NCI-H1092 (cell line): ENCODE measurements at places on chromosomes 3 and 15.

GRCh38 chr3:20154078-20154477, 31.9 kb downstream of the SGO1 start:
- DNase-seq, result no peak

- no peak for DNase-seq
Observed at GRCh38 chr3:48038971-48039481, 22.8 kb upstream of the MAP4 start.

DNA sequence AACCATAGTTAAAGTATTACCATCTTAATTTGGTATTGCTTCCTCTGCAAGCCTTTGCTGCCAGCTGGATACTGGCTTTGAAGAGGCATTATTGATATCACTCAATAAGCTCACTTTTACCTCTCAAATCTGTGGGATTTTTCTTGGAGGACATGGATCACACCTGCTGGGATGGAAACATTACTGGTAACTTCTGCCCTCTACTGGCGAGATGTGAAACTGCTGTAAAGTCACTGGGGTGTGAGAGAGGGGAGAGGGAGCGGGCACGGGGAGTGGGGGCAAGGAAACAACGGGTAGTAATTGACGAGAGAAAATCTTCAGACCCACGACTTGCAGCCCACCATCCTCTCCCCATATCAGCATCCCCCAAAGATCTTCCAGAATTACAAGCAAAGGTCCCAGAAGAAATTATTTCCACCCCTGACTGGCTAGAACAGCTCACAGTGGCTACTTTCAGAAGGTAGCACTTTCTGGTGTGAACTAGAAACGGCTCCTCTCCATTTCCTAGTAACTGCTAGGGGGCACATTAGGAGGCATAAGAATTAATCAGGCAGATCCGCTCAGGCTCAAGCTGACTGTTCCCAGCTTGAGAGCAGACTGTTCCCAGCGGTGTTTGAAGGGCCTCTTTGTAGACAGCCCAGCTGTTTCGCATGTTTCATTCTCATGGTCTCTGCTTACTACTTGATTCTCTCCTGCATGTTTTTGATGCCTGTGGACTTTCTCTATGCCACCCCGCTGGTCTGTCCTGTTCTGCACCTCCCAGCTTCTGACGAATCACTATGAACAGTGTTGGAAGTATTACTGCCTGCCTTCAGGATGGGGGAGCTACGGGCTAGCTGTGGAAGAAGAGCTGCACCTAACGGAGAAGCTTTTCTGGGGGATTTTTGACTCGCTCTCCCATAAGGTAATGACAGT, 230.4 kb upstream of the CHRM5 start:
- DNase-seq, result peak; percentile 14

DNA sequence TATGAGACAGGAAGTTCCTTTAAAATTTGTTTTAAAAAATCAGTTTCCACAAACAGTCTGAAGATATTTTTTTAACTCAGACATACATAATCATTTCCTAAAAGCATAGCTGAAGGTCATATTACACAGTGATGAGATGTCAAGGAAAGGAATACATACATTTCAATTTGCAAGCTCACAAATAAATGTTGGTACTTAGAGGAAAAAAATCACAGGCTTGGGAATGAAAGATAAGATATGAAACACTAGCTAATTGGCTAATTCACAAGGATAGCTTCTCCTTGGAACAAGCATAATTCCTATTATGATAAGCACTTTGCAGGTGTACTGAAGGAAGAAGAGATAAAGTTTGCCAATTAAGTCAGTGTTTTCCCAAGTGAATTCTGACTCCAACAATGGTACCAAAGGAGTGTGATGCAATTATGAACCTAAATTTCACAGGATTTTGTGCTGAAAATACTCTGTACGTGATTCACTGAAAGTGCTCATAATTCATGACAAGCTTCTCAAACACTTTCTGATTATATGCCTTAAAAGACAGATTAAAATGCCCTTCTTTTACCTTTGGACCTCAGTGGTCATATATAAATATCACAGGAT, 112.4 kb downstream of the FRMD5 start:
- DNase-seq, result no peak

- DNase-seq, result no peak
Observed at GRCh38 chr3:11784971-11785377, 61.7 kb downstream of the TAMM41 start.

- no peak for DNase-seq
Observed at GRCh38 chr15:100680726-100681125, 78.3 kb downstream of the ASB7 start.

GRCh38 chr15:31338879-31339557, 12.4 kb downstream of the KLF13 start:
- DNase-seq, result peak; percentile 36

DNA sequence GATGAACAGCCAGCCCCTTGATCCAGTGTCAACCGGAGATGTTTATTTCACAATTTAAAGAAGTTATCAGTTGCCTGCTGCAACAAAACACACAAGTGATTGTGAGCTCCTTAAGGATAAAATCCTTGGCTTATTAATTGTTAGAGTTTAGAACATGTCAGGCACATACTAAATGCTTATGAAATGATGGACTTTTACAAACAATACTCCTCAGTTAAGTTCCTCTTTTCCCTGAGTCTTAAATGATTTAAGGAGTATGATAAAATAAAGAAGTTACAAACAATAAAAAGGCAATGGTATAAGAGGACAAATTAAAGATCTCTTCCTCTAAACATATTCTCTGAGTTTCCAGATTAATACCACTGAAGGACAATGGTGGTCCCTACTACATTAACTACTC, 5.7 kb downstream of the GHSR start:
- no peak for DNase-seq

DNA sequence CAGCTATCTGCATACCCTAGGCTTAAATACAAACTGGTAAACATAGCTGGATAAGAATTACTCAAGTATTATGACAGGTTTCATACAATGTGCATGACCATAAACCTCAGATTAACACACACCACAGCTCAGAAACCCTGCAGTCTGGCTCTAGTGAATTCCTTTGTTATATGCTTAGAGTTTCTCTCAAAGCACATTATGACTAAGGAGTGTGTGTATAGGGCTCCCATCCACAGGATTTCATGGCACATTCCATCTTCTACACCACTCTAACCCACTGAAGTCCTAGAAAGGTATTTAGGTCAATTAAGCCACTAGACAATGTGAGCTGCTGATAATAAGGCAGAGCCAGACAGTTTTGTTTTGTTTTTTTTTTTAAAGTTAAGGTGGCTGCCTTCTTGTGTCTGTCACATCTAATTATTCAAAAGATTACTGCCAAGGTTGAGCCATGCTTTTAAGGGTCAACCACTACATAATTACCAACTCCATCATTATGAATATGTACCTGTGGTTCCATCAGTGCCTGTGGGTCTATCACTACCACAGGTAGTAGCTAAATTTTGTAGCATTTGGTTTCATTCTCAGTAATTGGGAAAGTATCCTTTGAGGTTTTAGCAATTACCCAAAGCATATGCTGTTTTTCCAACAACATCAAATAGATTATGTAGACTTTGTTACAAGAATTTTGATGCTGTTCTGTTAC, 107.0 kb downstream of the ALCAM start:
- no peak for DNase-seq

DNA sequence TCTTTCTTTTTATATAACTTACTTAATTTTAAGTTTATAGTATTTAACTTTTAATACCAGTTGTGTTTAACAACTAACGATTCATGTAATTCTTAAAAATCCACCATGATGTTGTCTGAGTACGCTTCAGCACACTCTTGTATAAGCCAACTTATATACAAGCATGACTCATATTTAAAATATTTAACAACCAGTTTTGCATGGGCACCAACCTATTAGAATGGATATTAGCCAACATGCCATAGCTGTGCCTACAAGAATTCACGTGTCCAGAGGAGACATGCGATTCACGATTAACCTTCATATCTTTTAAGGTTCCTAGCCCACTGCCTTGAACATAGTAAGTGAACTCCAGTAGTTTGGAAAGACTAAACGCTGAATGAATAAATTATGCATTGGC, 1023.2 kb downstream of the TBL1XR1 start:
- no peak for DNase-seq

DNA sequence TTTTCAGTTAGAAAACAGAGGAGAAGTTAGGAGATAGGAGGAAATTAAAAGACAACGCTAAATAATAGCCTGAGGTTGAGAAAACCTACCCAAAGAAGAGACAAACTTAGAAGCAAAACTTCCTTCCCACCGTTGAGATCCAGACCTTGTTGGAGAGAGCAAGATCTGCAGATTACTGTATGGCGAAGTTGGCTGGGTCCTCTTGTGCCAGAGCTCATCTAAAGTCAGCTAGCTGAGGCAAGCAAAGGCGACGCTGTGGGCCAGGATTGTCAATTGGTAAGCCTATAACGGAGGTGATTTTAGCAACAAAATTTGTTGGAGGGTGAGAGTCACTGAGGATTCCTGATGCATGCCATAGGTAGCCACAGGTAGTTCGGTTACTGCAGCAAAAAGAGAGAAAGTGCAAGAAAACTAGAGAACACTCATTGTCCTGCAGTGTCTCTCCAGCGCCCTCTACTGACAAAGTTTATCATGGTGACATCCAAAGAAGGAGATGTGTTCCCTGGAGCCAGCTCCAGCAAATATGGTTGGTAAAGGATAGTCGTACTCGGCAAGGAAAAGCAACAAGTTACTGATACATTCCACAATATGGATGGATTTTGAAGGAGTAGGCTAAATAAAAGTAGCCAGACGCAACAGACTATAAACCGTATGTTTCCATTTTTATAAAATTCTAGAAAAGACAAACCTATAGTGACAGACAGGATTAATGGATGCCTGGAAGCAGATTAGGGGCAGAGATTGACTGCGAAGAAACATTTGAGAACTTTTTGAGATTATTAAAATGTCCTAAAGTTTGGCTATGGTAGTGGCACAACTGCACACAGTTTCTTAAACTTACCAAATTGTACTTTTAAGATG, 9.8 kb upstream of the OR5K4 start:
- DNase-seq, result no peak

GRCh38 chr15:28977377-28978010, 91.7 kb downstream of the APBA2 start:
- no peak for DNase-seq

- DNase-seq, result no peak
Observed at GRCh38 chr3:195177422-195178123, 93.4 kb downstream of the XXYLT1 start.

DNA sequence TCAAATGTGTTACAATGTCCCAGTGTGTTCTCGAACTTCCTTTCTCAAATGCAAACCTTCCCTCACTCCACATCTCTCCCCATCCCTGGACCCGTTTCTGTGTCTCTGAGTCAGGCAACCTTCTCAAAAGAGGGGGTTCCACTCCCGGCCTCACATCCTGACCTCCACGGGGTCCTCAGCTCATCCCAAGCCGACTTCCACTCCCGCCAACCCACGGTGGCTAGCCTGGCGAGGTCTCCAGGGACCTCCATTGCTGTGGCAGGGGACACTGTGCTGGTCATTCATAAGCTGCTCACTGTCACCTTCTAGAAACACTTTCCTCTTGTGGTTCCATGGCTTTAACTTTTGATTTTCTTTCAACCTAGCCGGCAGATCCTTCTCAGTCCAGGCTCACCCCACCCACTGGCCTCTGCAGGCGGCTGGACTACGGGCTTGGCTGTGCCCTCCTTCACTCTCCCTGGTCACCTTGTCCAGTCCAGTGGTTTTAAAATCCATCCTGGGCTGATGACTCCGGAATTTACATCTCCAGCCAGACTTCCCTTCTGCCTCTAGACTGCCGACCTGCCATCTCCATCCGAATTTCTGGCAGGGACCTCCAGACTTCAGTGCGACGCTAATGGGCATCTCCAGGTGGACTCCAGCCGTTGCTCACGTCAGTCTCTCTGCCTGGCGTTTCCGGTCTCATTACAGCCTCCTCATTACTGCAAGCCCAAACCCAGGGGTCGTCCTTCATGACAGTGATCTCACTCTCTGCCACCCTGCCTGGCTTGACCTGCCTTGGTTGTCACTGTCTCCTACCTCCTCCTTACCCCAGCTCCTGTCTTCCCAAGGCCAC, 20.0 kb downstream of the ABTB1 start:
- no peak for DNase-seq

DNA sequence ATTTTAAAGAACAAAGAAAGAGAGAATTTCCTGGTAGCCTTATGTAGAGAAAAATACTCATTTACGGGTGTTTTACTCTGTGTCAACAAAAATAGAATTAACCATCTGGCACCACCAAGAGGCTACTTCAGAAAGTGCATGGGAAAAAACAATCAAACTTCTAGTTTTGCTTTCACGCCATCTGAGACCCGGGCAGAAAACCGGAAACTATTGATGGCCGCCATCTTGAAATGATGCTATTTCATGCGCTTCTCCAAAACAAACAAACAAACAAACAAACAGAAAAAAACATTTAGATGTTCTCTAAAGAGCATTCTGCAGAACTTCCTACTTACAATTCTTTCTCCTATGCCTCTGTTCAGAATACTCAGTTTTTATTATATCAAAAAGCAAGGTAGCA, 49.4 kb upstream of the SYNPR start:
- DNase-seq, result peak; percentile 55

- no peak for DNase-seq
Observed at GRCh38 chr15:43376017-43376705, 5.3 kb downstream of the TUBGCP4 start.

GRCh38 chr15:83538682-83539081, 91.5 kb downstream of the SH3GL3 start:
- no peak for DNase-seq

- DNase-seq, result no peak
Observed at GRCh38 chr3:165667676-165668075, 169.5 kb downstream of the BCHE start.

- DNase-seq, result no peak
Observed at GRCh38 chr3:137787529-137787928, 23.4 kb downstream of the SOX14 start.

DNA sequence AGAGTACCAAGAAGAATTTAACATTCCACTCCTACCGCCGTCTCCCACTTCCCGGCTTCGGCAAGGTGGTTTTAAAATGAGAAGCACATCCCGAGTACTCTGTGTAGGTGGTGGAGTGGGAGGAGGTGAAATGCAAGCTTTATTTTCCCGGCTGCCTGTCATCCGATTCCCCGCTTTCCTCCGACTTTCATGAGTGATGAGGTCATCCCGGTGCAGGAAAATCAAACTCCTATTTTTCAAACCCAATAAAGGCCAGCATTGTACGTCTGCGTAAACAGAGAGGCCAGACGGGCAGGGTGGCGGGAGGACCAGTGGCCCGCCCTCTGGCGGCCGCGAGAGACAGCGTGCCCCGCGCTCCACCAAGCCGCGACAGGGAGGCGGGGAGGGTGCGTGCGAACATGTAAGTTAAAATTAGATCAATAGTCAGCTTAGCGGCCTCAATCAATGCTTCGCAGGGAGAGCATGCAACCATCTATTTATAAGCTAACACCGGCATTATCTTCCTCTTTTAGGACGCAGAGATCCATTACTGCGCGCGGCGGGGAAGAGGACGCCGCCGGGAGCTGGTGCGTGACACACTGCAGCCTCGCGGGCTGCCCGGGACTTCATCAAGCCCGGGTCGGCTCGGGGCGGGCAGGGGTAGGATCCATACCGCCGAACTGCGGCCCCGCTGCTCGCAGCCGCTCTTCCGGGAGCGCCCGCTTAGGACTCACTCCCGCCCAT, 163.3 kb downstream of the CD47 start:
- DNase-seq, result peak; percentile 49

GRCh38 chr3:112407214-112407887, 74.4 kb downstream of the CD200 start:
- DNase-seq, result no peak

GRCh38 chr15:73845507-73845906, 27.9 kb upstream of the TBC1D21 start:
- no peak for DNase-seq
